Fibroblast of skin of right quadriceps (primary cell): ENCODE measurements at places on chromosomes 7 and 10.
A peak's percentile ranks its signal among the peaks of the same experiment; 100 is the strongest.

- DNase-seq: no peak
These were observed 16.3 kb downstream of the FGF8 start for GRCh38 chr10:101759309-101760247.

GRCh38 chr7:132575982-132576720 is at the start of gene PLXNA4:
PLXNA4 (minus strand) TSS chr7:132576470; CDS start chr7:132508693, 67,777 bp downstream.
- no peak for DNase-seq

DNA sequence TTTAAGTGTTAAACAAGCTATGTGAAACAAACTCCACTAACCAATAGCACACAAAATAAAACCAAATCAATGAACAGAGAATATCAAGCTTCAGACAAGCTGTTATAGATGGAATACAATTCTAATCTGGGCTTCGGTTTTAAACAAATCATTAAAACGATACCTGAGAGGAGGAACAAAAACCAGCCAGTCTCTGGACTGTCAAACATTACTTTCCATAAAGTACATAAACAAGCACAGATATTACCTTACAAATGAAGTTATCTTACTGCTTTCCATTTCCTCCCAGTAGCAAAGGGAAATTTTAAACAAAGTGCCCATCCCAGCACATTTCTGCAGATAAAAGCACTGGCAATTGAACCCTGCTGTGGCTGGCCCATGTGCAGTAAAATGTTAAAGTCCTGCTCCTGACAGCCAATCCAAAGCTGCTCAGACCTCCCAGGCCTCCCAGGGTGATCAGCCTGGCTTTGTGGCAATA is 128.0 kb downstream of the NRCAM start:
- no peak for DNase-seq

DNA sequence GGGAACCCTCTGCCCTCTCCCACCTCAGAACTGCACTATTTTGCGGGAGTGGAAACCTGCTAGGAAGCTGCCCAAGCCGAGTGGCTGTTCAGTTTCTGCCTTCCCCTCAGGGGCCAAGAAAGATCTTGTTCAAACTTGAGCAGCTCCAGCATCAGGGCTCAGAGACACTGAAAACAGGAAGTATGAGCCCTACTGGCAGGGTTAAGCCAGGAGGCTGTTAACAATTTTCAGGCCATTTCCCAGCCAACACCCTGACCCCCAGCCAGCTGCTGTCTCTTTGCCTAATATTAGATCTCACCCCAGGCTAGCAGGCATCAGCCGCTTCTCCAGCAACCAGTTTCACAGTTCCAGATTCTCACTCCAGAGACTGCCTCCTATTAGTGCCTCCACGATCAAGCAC is 9.2 kb downstream of the PLAU start:
- DNase-seq: no peak

DNA sequence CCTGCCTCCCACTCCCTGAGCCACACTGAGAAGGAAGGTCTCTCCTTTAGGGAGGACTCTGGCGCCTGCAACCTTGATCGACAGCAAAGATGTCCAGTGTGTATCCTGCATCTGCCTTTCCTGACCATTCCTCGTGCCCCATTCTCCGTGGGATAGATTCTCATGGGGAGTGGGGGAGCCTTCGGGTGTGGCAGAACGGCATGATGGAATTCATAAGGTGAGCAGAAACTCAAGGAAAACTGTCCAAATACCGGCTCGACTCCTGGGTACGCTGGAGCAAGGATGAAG is 636 bp upstream of the RARRES2 start:
- no peak for DNase-seq

- no peak for DNase-seq
These were observed 927 bp upstream of the DEPP1 start for GRCh38 chr10:44979281-44980191.

DNA sequence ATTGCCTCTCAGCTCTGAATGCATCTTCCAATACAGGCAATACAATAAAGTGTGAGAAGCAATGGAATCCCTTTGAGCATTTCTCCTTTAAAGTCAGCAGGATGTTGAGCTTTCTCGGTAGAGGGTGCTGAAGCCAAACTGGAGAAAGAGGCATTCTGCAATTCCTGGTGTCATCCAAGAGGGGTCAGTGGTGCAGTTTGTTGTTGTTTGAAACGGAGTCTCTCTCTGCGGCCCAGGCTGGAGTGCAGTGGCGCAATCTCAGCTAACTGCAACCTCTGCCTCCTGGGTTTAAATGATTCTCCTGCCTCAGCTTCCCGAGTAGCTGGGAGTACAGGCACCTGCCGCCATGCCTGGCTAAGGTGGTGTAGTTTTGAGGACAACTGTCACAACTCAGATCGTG is 486.5 kb downstream of the CALN1 start:
- no peak for DNase-seq

GRCh38 chr10:116554628-116555027 is 8.9 kb downstream of the PNLIP start:
- no peak for DNase-seq

- no peak for DNase-seq
These were observed 131.0 kb downstream of the PLXDC2 start for GRCh38 chr10:19947215-19947614.

GRCh38 chr10:124265391-124265745 is 153.4 kb downstream of the OAT start:
- no peak for DNase-seq

GRCh38 chr7:131692131-131692960 is 135.9 kb upstream of the PODXL start:
- DNase-seq: peak; percentile 50

DNA sequence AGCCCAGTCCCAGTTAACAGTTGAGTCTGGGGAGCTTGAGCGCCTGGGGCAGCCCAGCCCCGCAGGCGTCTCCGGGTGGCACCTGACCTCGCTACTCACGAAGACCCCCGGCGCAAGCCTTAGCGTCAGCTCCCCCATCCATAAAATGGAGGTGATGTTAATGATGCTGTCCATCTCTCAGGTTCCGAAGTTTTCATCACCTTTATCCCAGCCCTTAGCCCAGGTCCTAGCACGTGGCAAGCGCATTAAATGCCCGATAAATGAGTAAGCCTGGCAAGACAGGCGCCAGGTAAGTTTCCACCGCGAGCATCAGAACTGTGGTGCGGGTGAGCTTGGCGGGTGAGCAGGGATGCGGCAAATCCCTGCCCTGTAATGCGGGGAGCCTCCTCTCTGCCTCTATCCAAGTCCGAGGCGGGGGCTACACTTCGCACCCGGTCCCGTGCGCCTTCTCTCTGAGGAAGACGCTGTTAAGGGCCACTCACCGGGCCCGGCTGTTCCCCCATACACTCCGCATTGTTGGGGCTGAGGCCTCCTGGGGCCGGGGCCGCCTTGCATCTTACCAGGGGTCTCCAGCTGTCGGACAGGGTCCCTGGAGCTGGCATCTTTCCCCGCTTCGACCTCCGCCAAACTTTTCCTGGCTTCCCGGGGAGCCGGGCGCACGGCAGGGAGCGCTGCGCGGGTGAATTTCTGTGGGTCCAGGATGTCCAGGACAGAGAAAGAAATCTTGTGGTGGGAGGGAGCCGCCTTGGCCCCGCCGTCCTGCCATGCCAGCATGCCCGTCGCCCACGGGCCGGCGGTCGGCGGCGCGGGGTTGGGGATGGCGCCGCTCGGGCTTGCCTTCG is 444 bp downstream of the NKX1-2 start:
- DNase-seq: no peak

DNA sequence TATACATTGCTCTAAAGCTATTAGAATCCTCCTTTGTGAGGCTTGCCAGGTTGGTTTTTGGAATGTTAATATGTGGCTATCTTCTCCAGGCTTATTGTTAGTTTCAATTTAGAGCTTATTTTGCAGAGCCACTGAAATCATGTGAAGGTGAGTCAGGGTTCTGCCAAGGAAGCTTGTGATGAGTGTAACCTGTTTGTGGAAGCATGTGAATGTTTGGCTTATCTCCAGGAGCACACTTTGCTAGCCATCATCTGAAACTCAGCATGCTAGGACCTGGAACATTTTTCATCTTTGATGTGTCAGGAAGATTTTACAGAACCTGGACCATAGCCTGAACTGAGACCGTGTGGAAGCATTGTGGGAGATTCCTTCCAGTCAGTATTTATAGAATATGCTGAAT is 197.3 kb downstream of the PPP1R9A start:
- peak; percentile 2 for DNase-seq

DNA sequence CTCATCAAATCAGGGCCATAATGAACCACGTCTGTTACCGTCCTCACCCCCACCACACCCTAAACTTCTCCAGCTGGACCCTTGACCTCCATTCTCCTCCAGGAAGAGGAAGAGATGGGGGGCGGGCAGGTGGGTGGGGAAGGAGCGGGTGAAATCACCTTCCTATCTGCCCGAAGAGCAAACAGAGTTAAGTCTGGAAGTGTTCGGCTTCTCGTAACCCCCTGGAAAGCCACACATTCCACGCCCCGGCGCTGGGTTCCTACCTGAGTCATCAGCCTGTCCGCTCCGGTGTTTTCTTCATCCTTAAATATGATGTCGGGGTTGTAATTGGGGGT is 736 bp downstream of the SHH start:
- no peak for DNase-seq

GRCh38 chr7:93629291-93629801 is 54.8 kb upstream of the CALCR start:
- DNase-seq: no peak

GRCh38 chr10:10156917-10157600 is 860.6 kb upstream of the CELF2 start:
- no peak for DNase-seq

DNA sequence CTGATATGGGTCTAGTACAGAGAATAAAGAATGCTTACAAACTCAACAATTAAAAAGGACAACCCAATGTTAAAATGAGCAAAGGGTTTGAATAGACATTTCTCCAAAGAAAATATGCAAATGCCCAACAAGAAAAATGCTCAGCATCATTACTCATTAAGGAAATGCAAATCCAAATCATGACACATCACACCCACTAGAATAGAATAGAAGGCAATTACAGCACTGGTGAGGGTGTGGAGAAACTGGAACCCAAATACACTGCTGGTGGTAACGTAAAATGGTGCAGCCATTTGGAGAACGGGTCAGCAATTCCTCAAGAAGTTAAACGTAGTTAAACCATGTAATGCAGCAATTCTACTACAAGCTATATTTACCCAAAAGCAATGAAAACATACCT is 53.8 kb downstream of the KDM7A start:
- DNase-seq: no peak

GRCh38 chr10:48714088-48714487 is 29.4 kb downstream of the WDFY4 start:
- no peak for DNase-seq

DNA sequence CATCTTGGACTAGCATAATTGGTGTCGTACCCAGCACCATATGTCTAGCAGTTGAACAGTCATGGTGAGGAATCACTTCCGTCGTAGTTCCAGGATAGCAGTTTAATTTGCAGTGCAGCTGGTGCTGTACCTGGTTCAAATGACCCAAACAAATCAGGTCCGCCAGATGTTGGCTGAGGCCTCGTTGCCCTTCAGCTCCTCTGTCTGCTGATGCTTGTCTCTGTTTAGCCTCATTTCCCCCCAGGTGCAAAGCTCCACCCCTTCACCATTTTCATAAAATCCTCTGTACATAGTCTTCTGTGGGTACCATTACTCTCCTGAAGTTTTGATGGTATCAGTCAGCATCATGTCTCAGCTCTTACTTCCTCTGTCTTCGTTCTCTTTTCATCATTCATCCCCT is 35.1 kb downstream of the UMAD1 start:
- no peak for DNase-seq

GRCh38 chr10:73731588-73732375 is 12.4 kb upstream of the SEC24C start:
- no peak for DNase-seq

DNA sequence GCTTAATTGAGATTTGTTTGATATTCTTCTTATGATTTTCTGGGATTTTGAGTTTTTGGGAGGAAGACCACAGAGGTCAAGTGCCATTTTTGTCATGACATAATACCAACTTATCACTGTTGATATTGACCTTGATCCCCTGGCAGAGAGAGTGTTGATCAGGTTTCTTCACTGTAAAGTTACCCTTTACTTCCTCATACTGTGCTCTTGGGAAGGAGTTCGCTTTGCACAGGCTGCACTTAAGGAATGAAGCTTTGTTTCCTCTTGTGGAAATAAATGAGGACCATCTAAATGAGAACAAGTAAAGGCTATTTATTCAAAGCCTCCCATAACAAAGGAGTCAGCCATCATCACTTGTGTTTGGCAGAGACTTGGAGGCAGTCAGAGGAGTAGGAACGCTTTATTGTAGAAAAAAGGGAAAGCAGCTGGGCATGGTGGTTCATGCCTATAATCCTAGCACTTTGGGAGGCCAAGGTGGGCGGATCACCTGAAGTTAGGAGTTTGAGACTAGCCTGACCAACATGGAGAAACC is 16.1 kb downstream of the ST7 start:
- no peak for DNase-seq

DNA sequence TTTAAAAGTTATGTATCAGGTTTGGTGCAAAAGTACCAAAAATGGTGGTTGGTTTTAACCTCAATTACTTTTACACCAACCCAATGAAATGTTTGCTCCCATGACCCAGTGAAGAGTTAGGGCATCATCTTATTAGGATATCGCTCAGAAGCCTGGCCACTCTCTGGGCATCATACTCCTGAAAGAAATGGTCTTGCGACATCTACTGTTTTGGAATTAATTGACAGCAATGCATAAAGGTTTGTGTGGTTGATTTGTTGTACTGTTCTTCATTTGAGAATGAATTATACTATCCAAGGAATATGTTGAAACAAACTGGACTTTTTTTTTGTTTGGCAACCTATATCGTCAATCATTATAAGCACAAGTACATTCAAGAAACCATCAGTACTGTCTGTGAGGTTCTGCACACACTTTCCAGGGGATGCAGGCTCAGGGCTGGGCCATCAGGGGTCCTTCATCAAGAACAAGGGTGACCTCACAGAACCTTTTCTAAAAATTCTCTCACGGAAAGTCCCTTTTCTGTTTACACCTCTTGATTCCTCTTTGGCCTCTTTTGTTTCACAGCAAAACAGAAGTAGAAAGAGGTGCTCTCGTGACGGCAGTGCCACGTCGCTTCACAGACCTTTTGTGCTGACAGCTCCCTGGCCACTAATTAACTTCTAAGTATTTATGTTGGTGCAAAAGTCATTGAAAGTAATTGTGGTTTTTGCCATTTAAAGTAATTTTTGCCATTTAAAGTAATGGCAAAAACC is 117.2 kb upstream of the KLF6 start:
- peak; percentile 54 for DNase-seq

DNA sequence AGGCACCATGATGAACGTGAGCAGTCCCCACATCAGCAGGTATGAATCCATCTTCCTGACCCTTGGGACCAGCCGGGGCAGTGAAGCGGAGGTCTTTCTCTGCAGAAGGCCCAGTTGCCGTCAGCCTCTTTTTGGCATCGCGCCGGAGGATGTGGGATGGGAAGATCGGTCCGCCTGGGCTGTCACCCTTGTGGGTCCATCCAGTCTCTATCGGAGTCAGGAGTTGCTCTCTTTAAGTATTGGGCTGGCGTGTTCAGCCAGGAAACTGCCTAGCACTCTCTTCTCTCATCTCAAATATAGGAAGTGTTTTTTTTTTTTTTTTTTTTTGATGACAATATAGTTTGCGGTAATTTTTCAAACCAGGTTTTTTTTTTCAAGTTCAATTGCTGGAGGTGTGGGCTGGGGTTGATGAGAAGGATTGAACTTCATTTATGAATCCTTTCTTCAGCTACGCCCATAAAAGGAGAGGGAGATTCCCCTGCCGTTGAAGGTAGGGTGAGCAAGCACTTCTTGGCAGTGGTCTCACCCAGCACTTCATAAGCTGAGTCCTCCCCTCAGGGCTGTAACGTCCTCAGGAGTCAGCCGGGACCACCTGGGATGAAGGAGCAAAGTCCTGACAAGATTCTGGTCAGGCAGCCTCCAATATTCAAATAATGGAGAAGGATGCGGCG is at the start of gene IL2RA:
Gene IL2RA, minus strand, starts transcription at position 267 of the 671 bp plus-strand sequence. Its CDS starts 216 bp downstream, at position 51.
- DNase-seq: no peak
